ENCODE measurements at places on chromosomes 5 and 9. TPM values are rescaled to one million over a fixed set of nuclear protein-coding genes. Genes with fewer than 3 reads are reported as not detected.

Gene OLFM1
- total RNA-seq = 0.22 TPM

- DNase-seq = no peak
These were observed 185.7 kb downstream of the NR3C1 start for GRCh38 chr5:143217804-143218160.

Gene SLC36A3
- not detected for total RNA-seq

DNA sequence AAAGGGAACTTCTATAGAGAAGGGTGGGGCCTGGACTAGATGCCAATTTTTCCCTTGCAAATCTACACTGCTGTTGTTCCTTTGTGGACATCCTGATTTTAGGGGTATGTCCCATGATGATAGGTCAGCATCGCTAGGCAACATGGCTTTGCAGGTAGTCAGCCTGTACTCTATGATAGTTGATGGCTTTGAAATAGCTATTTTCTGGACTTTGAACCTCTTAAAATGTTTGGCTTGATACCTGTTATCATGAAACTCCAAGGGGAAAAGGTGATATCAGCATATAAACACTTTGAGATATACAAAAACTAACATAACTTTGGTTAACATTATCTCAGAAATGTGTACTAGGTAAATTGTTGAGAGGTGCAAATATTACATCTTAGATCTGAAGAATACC lies 533.2 kb downstream of the CTNND2 start:
- no peak for DNase-seq

GRCh38 chr5:157961896-157962590 lies 103.1 kb upstream of the CLINT1 start:
- DNase-seq = no peak

Gene EIF4EBP3
- 10.8 TPM for total RNA-seq
